ENCODE measurements at places on chromosomes 2 and 18.

DNA sequence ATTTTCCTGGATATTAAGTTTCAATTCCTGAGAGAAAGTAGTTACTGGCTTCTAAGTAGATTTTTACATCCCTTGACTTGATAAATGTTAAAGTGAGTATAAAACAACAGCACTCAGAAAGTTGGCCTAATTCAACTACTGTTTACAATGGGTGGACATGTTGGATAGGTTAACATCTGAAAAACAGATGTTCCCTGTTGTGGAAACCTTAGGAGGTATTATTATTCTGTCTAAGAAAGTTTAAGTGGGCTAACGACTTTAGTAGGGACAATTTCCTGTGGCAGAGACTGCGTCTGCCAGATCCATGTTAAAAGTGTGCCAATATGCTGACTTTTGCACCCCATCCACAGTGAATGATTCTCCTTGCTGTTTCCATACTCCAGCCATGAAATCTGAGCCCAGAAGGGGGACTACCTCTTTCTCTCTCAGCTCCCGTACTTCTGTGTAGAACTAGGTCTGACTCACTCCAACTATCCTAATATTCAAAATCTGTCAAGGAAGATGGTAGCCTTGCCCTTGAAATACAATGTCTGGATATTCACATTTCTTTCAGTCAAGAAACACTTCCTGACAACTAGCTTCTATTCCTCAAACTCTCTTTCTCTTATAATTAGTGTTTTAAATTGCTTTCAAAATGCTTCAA, 327.5 kb upstream of the HNRNPA3 start:
- DNase-seq = no peak

DNA sequence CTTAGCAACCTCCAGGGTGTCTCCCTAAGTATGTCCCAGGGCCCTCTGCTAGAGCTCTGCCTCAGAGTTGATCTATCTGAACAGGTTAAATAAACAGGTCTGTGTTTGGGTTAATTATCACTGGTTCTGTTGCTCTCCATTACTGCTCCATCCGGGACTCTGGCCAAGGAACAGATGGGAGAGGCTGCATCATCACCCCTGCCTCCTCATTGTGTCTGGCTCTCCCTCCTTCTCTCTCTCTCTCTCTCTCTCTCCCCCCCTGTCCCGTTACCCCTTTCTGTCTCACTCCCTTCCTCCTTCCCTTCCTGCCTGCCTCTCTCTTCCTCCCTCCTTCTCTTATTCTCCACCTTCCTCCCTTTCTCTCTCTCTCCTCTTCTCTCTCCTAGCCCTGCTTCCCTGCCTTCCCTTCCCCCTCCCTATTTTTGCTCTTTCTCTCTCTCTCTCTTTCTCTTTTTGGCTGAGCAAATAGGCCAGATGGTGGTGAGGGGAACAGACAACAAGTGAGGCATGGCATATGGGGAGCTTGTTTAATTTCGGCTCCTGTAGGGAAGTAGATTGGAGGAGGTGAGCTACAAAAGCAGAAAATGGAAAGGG, 62.1 kb downstream of the SETBP1 start:
- DNase-seq = no peak

- DNase-seq = no peak
These were observed 154.5 kb upstream of the RBMS1 start for GRCh38 chr2:160647967-160648685.

GRCh38 chr2:113173542-113174375, at the start of gene PSD4:
Gene PSD4 (plus strand): TSS chr2:113173971. CDS start chr2:113182457, 8,486 bp downstream.
- peak; percentile 89 for DNase-seq

GRCh38 chr2:203913947-203914346, 22.6 kb upstream of the ICOS start:
- no peak for DNase-seq

- no peak for DNase-seq
These were observed 138.5 kb downstream of the MEIS1 start for GRCh38 chr2:66573416-66573815.

DNA sequence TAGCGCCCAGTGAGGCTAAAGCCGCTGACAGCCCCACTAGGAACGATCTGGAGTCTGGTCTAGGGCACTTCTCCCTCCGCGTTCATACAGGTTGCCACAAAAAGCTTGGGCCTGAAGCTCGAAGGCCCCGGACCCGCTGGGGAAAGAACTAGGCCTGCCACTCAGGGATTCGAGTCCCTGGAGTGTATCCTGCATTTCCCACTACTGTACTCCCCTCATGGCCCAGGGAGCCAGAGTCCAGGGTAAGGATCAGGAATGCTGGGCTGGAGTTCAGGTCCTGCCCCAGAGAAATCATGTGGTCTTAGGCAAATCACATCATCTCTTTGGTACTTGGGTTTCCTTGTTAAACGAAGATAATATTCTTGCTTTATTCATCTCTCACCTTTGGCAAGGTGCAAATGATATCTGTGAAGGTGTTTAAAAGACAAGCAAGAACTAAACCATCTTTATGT, 1.4 kb upstream of the ZFP36L2 start:
- no peak for DNase-seq

DNA sequence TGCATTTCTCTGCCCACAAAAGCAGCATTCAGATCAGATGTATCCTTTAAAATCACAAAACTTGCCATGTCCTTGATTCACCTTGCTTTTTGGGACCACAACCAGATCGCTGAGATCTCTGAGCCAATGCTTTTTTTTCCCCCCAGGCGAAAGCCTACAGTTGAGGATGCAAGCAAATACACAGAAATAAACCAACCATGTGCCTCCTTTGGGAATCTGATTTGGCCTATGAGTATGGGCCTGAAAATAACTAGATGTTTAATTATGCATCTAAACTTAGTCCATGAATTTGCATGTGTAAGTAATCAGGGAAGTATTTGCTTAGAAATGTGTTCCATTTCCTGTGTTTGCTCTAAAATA, 49.7 kb upstream of the CDC42EP3 start:
- no peak for DNase-seq

GRCh38 chr18:21191596-21192307, 50.3 kb upstream of the GREB1L start:
- peak; percentile 11 for DNase-seq

DNA sequence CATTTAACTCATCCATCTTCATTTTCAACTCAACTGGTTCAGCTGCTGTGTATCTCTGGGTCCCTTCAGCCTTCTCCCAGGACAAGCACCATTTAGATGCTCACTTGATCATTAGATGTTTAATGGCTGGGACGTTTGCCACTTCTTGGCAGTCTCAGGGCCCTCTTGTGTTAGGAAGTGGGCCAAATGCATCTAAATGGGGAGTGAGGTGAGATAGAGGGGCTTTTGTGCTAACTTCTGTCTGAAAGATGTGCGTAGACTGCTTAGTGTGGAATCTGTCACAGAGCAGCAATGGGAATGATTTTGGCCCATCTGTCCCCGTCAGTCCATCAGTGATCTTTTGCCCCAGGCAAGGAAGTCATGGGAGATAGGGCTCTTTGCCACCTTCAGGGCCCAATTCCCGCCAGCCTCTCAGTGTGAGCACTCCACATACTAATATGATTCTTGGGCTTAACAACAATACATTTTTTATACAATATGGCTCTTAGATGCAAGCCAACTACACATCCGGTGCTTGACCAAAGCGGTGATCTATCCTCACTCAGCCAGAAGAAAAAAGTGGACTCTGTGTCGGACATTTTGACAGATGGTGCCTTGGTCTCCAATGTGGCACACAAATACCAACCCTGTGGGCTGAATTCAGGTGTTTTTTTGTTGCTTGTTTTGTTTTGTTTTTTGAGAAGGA, 95.7 kb upstream of the EPC2 start:
- DNase-seq = no peak

DNA sequence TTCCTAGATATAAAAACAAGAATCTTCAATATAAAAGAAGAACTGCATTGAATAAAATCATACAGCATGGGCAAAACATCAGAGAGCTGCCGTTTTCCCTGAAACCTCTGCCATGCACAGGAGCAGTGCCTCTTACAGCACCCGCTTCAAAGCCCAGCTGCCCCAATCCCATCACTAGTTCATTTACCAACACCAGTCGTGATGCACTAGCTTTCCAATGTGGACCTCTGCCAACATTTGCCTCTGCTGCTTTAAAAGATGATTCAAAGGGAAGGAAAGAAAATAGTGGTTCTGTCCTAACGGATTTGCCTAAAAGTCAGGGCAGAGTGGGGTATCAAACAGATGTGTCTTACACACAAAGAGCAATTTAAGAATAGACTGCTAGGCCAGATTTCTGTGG, 43.4 kb upstream of the AP1S3 start:
- DNase-seq = no peak

- no peak for DNase-seq
These were observed 136.1 kb upstream of the NOSTRIN start for GRCh38 chr2:168666339-168666738.

GRCh38 chr18:44637210-44638033, 43.3 kb upstream of the SETBP1 start:
- DNase-seq = no peak

- peak; percentile 20 for DNase-seq
These were observed 6.0 kb upstream of the SLC35F6 start for GRCh38 chr2:26757873-26758789.

- DNase-seq = no peak
These were observed 131.2 kb downstream of the ETAA1 start for GRCh38 chr2:67528320-67528719.

GRCh38 chr2:177689623-177690022, 297.1 kb downstream of the AGPS start:
- no peak for DNase-seq

DNA sequence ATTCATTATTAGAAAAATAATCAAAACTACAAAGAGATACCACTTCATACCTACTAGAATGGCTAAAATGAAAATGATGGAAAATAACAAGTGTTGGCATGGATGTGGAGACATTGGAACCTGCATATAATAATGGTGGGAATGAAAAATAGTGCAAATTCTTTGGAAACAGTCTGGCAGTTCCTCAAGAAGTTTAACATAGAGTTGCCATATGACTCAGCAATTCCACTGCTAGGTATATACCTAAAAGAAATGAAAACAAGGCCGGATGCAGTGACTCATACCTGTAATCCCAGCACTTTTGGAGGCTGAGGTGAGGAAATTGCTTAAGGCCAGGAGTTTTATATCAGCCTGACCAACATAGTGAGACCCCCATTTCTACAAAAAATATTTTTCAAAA, 41.6 kb upstream of the ACYP2 start:
- DNase-seq = no peak

GRCh38 chr18:42533009-42533575, 578.1 kb downstream of the PIK3C3 start:
- no peak for DNase-seq

GRCh38 chr2:108228006-108228405, 11.8 kb upstream of the SULT1C3 start:
- DNase-seq = no peak

GRCh38 chr2:75065402-75066008, 107.1 kb downstream of the POLE4 start:
- DNase-seq = no peak

GRCh38 chr2:100647709-100648108, 84.9 kb downstream of the PDCL3 start:
- no peak for DNase-seq
